Stimulated activated CD4-positive, alpha-beta T cell treated with anti-CD3 and anti-CD28 coated beads, Interleukin-12 subunit alpha, Interleukin-12 subunit beta, amount 100 ng/mL, for 48 hours (primary cell): ENCODE measurements at places on chromosomes 12 and 14.

GRCh38 chr12:130145731-130146130 is 16.5 kb upstream of the FZD10 start:
- no peak for DNase-seq

DNA sequence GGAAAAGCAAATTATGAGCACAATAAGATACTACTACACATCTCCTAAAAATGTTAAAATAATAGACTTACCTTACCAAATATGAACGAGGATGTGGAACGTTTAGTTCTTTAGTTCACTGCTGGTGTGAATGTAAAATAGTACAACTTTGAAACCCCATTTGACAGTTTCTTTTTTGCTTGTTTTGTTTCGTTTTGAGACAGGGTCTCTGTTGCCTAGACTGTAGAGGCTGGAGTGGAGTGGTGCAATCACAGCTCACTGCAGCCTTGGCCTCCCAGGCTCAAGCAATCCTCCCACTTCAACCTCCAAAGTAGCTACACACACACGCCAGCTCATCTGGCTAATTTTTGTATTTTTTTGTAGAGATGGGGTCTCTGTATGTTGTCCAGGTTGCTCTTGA is 136.4 kb upstream of the FAR2 start:
- DNase-seq = no peak

DNA sequence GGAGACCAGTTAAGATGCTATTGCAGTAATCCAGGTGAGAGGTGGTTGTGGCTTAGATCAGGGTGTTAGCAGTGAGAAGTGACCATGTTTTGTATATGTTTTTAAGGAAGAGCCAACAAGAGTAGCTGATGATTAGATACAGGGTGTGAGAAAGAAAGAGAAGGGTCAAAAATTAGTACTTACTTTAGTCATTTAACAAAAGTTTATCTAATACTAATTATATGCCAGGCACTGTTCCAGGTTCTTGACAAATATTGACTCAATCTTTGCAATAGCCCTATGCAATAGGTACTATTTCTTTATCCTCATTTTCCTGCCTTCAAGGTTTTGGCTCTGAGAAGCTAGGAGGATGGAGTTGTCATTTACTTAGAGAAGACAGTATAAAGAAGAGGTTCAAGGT is 70.2 kb downstream of the SSPN start:
- no peak for DNase-seq

DNA sequence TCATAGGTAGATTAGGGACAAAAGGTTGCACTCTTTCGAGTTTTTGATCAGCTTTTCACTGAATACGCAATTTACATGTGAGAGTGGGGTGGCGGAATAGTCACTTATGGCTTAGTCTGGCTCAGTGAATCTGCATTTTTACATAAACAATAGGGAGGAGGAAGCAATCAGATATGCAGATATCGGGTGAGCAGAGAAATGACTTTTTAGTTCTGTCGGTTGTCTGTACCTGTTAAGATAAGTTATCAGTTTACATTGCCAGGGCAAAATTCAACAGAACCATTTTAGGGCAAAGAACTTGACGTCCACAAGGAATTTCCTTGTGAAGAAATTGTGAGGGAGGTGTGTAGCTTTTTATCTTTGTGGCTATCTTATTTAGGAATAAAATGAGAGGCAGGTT is 15.4 kb upstream of the EGLN3 start:
- no peak for DNase-seq

DNA sequence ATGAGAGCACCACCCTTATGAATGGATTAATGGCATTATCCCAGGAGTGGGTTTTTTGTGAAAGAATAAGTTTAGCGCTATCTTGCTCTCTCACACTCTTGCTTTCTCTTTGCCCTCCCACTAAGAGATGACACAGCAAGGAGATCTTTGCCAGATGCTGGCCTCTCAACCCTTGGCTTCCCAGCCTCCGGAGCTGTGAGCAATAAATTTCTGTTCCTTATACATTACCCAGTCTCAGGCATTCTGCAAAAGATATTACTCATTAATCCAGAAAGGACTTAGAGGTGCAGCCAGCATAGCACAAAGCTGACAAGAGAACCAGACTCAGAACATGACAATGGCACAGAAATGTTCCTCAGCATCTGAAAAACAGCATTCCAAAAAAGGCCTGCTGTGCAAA is 190.6 kb downstream of the ITPR2 start:
- no peak for DNase-seq

DNA sequence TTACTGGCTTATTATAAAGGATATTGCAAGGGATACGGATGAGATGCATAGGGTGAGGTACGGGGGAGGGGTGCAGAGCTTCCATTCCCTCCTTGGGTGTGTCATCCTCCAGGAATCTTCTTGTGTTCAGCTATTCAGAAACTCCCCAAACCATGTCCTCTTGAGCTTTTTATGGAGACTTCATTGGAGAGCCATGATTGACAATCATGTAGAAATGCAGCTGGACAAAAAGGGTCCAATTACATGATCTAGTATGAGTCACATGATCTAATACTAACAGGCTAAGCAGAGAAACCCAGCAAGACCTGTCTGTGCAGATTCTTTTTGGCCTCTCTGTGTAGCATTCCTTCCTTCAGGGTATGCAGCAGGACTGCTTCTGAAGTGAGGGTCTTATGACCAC is 23.9 kb upstream of the FLVCR2 start:
- DNase-seq = no peak

DNA sequence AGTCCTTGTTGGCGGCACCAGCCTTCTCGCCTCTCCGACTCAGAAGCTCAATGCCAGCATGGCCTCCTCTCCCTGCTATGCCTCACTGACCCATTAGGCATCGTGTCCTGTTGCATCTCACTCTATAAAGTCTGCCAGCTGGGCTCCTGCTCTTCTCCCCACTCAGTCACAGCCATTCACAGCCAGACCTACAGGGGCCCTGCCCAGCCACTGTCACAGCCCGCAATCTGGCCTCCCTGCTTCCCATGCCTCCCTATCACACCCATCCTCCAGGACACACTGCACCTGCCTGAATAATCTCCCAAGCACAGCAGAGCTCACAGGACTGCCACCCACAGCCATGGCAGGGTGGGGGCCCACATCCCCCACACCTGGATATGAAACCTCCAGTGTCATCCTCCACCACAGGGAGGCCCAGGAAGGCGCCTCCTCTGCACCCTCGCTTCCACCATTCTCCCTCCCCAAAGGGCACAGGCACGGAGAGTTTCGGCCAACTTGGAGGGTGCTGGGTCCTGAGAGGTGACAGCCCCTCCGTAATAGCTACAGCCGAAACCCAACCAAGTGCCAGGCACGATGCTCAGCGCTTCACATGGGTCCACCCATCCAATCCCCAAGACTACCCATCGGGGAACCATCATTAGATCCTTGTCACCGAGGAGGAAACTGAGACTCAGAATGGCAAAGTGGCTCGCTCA is 370.3 kb downstream of the BCL11B start:
- DNase-seq = no peak

DNA sequence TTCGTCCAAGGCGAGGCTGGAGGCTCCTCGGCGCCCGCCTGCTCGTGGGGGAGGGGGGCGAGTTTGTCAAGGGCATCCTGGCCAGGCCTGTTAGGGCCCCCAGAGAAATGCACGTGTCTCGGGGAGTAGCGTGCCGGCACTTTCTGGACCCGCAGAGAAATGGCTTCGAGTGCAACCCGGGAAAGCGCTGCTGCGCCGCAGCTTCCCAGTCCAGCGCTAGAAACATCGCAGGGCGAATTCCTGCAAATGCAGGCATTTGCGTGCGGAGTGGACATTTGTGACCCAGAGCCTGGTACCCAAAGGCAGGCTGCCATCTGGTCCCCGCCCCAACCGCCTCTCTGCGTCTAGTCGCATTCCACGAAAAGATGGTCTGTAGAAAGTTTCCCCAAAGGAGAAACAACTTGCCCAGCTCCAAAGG is 756 bp downstream of the LGR5 start:
- DNase-seq = no peak

GRCh38 chr14:64400829-64401459 is 12.8 kb downstream of the MTHFD1 start:
- DNase-seq = no peak

DNA sequence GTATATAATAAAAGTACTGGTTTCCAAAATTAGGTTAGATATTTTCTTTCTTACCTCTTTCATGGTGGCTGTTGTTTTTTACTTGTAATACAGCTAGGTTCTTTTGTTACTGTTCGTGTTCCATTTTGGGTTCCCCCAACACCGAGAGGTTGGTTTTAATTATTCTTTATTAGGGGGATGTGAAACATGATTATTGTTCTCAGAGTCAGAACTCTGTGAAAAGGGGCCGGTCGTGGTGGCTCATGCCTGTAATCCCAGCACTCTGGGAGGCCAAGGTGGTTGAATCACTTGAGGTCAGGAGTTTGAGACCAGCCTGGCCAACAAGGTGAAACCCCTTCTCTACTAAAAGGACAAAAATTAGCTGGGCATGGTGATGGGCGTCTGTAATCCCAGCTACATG is 108.1 kb downstream of the BICD1 start:
- no peak for DNase-seq

DNA sequence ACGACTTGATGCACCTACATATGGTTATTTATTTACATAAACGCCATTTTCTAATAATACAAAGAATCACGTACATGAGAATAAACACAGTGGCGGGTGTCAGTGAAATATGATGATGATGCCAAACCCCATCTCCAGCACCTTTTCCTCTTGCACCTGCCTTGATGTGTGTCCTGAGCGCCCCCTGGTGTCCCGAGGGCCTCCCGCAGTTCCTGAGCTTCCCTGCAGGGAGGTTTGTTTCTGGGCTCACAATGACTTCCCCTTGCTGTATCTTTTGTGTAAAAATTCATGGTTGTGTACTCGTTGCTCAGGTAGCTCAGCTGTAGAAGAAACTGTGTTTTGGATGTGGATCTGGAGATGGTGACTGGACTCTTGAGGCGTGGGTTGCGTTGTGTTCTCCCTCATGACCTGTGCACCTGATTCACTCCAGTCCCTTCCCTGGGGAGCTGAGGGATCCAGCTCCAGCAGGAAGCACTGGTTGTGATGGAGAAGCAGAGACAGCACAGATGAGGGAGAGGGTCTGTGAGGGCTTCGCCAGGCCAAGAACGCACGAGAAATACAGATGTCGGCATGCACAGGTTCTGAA is 1037.8 kb downstream of the TMEM121 start:
- peak; percentile 54 for DNase-seq

DNA sequence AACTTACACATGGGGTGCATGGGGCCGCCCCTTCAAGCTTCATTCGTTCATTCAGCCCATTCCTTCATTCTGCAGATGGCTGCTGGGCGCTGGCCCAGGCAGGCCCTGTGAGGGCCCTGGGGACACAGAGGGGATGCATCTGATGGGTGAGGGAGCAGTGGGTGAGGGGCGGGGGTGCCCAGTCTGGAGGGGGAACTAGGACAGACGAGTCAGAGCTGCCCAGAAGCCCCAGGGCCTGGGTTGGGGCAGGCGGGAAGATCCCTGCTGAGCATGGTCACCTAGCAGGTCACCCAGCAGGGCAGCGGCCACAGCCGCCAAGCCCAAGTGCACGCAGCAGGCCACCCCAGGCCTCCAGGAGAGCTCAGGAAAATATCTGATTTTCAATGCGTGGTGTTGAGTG is 14.1 kb downstream of the TRMT61A start:
- DNase-seq = no peak

DNA sequence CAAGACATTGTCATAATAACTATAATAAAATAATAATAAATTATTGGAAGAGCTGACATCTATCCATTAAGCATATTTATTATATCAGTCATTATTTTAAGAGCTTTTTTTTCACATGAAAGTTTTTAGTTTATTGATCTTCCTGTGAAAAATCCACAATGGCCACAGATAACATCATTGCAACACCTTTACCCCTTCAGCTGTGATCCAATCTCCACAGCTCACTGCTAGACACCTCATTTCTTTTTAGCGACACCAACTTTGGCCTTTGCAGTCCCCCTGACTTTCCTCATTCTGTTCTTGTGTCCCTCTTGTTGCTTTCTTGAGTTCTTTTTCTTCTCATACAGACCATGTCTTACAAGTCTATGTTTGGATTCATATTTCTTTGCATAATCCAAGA is 67.4 kb downstream of the STON2 start:
- DNase-seq = no peak

DNA sequence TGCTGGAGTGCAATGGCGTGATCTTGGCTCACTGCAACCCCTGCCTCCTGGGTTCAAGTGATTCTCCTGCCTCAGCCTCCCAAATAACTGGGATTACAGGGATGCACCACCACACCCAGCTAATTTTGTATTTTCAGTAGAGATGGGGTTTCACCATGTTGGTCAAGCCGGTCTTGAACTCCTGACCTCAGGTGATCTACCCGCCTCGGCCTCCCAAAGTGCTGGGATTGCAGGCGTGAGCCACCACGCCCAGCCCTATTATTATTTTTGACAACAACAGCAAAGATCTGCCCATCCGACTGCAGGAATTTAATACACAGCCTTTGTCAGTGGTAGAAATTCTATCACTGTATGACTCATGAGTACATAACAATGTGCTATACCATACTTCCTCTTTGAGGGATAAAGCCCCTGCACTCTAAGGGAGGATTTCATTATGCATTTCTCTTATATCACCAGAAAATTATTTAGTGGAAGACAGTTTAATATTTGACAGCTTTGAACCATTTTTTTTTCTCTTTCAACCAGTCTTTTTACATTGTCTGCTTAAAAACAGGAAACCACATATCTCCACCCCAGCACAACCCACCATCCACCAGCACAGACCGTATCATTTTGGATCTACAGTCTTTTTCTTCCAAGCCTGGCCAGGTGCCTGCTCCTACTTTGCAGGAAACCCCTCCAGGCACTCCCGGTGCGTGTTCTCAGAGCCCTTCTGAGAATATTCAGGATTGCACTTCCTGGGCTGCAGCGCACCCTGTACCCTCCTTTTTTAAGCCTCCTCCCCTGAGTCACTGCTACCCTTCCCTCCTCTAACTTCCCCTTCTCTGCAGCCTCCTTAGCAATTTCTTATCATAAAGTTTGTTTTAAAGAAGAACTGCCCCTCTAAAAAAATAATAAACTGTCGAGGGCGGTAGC is 594 bp downstream of the ARHGDIB start:
- DNase-seq = no peak

DNA sequence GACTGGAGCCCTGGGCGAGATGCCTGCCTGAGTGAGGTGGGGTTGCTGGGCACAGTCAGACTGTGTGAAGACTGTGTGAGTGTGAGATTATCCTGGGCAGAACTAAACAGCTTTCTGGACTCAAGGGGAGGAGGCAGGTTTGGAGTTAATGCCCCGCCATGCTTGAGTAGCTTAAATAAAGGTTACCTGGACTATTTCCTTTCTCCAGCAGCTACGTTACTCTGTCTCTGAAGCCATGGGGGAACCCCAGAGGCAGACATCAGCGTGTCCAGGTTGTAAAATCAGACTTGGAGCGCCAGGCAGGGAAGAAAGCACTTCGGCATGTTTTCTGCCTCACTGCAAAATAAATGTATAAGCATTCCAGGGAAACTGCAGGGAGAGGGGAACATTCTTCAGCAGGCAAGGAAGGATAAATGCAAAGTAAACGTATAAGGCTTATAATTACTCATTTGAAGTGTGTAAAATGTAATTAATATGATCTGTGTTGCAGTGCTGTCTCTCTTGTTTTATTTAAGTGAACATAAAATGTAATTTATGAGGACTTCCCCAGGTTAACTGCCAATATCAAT is 129.7 kb downstream of the CHST11 start:
- DNase-seq = no peak

GRCh38 chr14:39681782-39682399 is 249.7 kb upstream of the FBXO33 start:
- DNase-seq = no peak

GRCh38 chr12:94507455-94507854 is 47.8 kb upstream of the CEP83 start:
- no peak for DNase-seq
